ENCODE measurements at places on chromosomes 7 and 10. TPM values are rescaled to one million over a fixed set of nuclear protein-coding genes. Genes with fewer than 3 reads are reported as not detected.

GTF2IRD1 gene
- total RNA-seq: 25.3 TPM

SLC39A12 gene
- total RNA-seq: not detected

IFIT1B gene
- not detected for total RNA-seq

FAM221A gene
- total RNA-seq: 0.45 TPM

GRM8 gene
- total RNA-seq: not detected

SPDYE5 gene
- not detected for total RNA-seq

BRAT1 gene
- total RNA-seq: 32.3 TPM

ALOX5 gene
- 0.38 TPM for total RNA-seq

NET1 gene
- total RNA-seq: 64.3 TPM

C1QL3 gene
- total RNA-seq: not detected

DEPP1 gene
- 1.4 TPM for total RNA-seq

TAX1BP1 gene
- 95.3 TPM for total RNA-seq

REEP3 gene
- total RNA-seq: 20.6 TPM

HOXA9 gene
- total RNA-seq: 0.70 TPM

PNLIP gene
- not detected for total RNA-seq

NUTM2E gene
- total RNA-seq: 0.25 TPM

CUZD1 gene
- 1.4 TPM for total RNA-seq

ITIH5 gene
- total RNA-seq: 0.12 TPM

TLX1 gene
- not detected for total RNA-seq

TDRD1 gene
- total RNA-seq: not detected

BBS9 gene
- total RNA-seq: 3.7 TPM

KNDC1 gene
- 1.4 TPM for total RNA-seq

GNG11 gene
- 40.0 TPM for total RNA-seq

CLCN1 gene
- total RNA-seq: not detected

LIPJ gene
- total RNA-seq: not detected

EIF3B gene
- 229 TPM for total RNA-seq

CISD1 gene
- total RNA-seq: 54.5 TPM

WNT8B gene
- not detected for total RNA-seq

GLCCI1 gene
- 0.63 TPM for total RNA-seq

MSMB gene
- total RNA-seq: not detected

TRPV5 gene
- total RNA-seq: not detected

AEBP1 gene
- not detected for total RNA-seq

OR2A7 gene
- not detected for total RNA-seq

DYNC1I1 gene
- not detected for total RNA-seq

OR6B1 gene
- total RNA-seq: not detected

TMEM184A gene
- 6.7 TPM for total RNA-seq

NME8 gene
- not detected for total RNA-seq

ZNF37A gene
- total RNA-seq: 6.1 TPM

SYT15 gene
- total RNA-seq: 2.4 TPM

TMEM229A gene
- total RNA-seq: not detected

GSAP gene
- 2.9 TPM for total RNA-seq

ASB13 gene
- total RNA-seq: 22.2 TPM

BICC1 gene
- 17.7 TPM for total RNA-seq

EIF5AL1 gene
- total RNA-seq: 2.0 TPM

AKR1E2 gene
- 6.6 TPM for total RNA-seq

ZNF727 gene
- total RNA-seq: not detected
